Left ventricle myocardium superior (tissue), 1 donor: ENCODE measurements at places on chromosomes 1 and 21.

DNA sequence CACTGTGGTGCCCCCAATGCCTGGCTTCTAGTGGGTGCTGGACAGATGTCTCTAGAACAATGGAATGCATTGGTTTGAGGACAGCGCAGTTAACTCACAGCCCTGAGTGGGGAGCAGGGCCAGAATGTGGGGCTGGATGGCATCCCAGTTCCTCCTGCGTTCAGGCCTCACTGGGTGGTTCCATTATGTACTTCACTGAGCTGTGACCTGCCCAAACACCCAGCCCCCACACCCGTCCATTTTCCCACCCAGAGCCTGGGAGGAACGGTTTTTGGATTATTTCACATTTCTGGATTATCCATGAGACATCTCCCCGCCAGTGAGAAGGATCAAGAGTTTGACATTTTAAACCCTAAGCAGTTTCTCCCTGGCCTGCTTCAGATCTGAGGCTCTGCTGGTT lies 55.3 kb upstream of the WASF2 start:
- peak; percentile 85 for DNase-seq

DNA sequence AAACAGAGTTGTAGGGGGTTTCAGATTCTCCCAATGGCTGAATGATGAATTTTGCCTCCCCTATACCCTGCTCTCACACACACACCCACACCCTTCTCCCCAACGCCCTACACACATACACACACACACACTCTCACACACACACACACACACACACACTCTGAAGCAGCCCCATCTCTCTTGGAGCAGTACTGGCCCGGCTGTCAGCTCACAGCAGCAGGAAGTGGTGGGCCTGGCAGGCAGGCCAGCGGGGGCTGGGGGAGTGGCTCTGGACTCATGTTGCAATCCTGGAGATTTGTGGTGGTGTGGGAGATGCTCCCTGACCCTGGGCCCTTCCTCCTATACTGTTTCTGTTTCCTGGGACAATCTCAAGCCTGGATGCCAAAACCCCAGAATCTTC lies 2.2 kb downstream of the IKBKE start:
- no peak for DNase-seq

- no peak for DNase-seq
Measured at GRCh38 chr21:36470294-36470693, 9.6 kb downstream of the CLDN14 start.

DNA sequence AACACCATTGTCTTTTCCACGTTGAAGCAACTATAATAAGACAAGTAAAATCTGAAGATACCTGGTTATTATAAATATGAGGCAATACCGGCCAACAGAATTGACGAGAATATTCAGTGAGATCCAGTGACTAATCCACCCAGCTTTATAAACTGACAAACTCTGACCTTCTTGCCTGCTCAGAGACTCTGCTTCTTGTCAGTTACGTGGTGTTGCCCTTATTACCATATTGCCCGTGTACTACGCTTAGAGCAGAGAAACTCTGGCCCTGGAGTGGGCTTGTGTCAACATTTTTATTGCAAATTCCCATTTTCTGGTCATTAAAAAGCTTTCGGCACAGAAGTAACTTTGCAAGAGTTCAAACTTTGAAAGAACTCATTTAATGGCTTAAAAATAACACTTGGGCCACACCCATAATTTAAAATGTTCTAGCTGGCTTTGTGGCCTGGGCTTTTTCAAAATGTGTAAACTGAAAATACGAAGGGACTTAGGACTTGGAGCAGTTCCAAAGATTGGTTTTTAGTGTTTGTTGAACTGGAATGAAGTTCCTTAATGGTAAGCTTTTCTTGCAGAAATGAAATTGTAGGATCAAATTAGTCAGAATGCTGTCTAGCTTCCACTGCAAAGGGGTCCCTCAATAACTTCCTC lies 266.2 kb downstream of the LMO4 start:
- no peak for DNase-seq
